ENCODE measurements at places on chromosomes 16 and 17. TPM values are rescaled to one million over a fixed set of nuclear protein-coding genes. Genes with fewer than 3 reads are reported as not detected.

- H3K27me3 ChIP-seq = no peaks in the 10 kb centered on the region
- DNase-seq = no peak
- no peak overlapping the region for H3K4me3 ChIP-seq
- H3K36me3 ChIP-seq = peaks cover 97% of the 10 kb centered on the region
Measured at GRCh38 chr16:23485257-23485614, 25.1 kb downstream of the GGA2 start.

- H3K4me3 ChIP-seq = no peak overlapping the region
- H3K36me3 ChIP-seq = peaks cover 2% of the 10 kb centered on the region
- no peaks in the 10 kb centered on the region for H3K27me3 ChIP-seq
- H3K27ac ChIP-seq = no peak overlapping the region
- DNase-seq = no peak
Measured at GRCh38 chr16:4617880-4618279, 3.2 kb upstream of the UBALD1 start.

- no peak overlapping the region for H3K27ac ChIP-seq
- H3K27me3 ChIP-seq = no peaks in the 10 kb centered on the region
- no peak for DNase-seq
- H3K4me3 ChIP-seq = no peak overlapping the region
- H3K4me1 ChIP-seq = peaks cover 40% of the 10 kb centered on the region
- H3K36me3 ChIP-seq = peaks cover 54% of the 10 kb centered on the region
Measured at GRCh38 chr16:11562411-11562810, 24.3 kb downstream of the LITAF start.

- H3K4me3 ChIP-seq = no peak overlapping the region
- H3K27ac ChIP-seq = no peak overlapping the region
- no peak for DNase-seq
- H3K27me3 ChIP-seq = no peaks in the 10 kb centered on the region
- no peaks in the 10 kb centered on the region for H3K36me3 ChIP-seq
Measured at GRCh38 chr16:72922714-72923113, 125.2 kb downstream of the ZFHX3 start.

DNA sequence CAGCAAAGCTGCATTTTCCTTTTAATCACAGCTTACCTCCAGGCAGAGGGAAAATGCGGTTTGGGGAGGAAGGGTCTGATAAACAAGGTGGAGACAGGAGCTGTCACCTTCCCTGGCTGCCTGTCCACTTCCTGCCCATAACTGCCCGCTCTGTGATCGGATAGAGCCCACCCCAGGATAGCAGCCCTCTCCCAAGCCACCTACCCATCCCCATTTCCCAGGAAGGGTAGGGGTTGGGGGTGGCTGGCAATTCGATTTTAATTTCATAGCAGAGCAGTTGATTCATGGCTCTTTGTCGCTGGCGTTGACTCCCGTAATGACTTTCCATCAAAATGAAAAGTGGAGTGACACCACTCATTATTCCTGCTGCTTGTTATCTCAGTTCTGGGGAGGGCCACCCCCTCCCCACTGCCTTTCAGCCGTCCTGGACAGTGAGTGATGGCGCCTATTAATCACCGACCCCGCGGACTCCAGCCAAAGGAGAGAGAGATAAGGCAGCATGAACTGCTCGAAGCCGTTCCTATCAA lies 11.2 kb downstream of the CDK5RAP3 start:
- no peaks in the 10 kb centered on the region for H3K27me3 ChIP-seq
- H3K27ac ChIP-seq = no peak overlapping the region
- H3K4me3 ChIP-seq = no peak overlapping the region

DNA sequence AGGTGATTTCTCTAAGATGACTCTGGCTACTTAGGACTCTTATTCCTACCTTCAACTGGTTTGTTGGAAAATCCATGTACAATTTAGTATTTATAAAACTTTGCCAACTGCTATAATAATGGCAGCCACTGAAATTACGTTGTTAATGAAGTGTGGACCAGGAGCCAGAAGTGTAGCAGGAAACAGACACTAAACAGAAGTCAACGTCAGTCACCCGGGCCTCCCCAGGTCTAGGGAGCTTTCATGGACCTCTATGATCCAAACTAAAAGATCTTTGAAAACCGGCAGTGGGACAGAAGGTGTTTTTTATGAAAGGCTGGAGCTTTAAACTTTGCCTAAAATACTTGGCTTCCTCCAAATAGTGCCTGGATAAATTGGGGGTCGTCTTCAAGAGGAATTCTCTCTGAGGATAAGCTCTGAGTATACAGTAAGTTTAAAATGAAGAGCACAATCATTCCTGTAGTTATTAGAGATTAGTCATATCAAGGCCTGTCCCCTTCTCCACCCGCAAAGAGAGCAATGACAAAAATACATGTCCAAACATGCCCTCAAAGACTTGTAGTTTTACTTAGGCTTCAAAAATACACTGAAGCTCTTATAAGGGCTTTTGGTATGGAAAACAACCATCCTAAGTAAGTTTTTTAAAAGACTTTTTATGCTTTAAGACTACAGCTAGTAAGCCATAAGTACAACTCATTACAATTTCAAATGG lies 34.6 kb downstream of the DCUN1D3 start:
- H3K36me3 ChIP-seq = peaks cover 18% of the 10 kb centered on the region
- no peak for DNase-seq
- no peaks in the 10 kb centered on the region for H3K27me3 ChIP-seq
- H3K4me3 ChIP-seq = no peak overlapping the region
- H3K27ac ChIP-seq = no peak overlapping the region

- H3K4me3 ChIP-seq = peak overlapping the region; percentile 46
- DNase-seq = peak; percentile 26
- peaks cover 26% of the 10 kb centered on the region for H3K27me3 ChIP-seq
- no peak overlapping the region for H3K27ac ChIP-seq
- peaks cover 11% of the 10 kb centered on the region for H3K4me1 ChIP-seq
Measured at GRCh38 chr16:22948603-22949368, 134.8 kb downstream of the HS3ST2 start.

DNA sequence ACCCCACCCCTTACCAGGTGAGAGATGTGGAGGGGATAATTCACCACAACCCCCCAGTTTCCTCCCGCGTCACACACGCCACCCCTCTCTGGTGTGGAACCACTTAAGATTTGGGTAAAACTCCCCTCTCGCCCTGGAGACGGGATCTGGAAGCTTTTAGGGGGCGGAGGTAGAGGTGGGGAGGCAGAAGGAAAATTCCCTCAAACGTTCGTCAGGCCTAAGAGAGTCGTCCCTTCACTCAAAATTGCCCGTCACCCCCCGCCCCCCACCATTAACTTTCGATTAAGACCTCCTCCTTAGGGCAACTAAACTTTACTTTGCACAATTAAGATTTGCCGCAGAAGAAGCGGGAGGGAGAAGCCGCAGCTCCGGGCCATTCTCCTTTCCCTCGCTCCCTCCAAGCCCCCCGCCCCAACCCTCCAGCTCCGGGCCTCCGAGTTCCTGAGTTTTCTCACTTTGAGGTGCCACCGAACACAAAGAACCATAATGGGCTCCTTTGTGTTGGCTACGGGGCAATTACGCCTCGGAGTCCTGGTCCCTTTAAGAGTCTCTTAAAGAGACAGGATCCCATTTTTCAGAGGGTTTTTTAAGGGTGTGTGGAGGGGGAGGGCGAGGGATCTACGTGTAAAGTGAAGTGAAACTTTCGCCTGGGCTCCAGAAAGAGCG lies 985 bp upstream of the FZD2 start:
- H3K27me3 ChIP-seq = peaks cover 23% of the 10 kb centered on the region
- peak; percentile 30 for DNase-seq
- H3K27ac ChIP-seq = peak overlapping the region; percentile 90
- H3K36me3 ChIP-seq = peaks cover 5% of the 10 kb centered on the region
- H3K4me3 ChIP-seq = peak overlapping the region; percentile 95

- peaks cover 42% of the 10 kb centered on the region for H3K27me3 ChIP-seq
- H3K4me3 ChIP-seq = peak overlapping the region; percentile 72
- H3K27ac ChIP-seq = no peak overlapping the region
- no peaks in the 10 kb centered on the region for H3K36me3 ChIP-seq
- H3K4me1 ChIP-seq = peaks cover 14% of the 10 kb centered on the region
- DNase-seq = no peak
Measured at GRCh38 chr16:85461814-85462713, 151.1 kb upstream of the GSE1 start.

GRCh38 chr16:15736529-15736928 lies 86.5 kb downstream of the NDE1 start:
- no peak overlapping the region for H3K27ac ChIP-seq
- H3K27me3 ChIP-seq = no peaks in the 10 kb centered on the region
- H3K4me1 ChIP-seq = no peaks in the 10 kb centered on the region
- no peak overlapping the region for H3K4me3 ChIP-seq
- DNase-seq = no peak

GRCh38 chr16:68351991-68352431 lies 41.2 kb downstream of the PRMT7 start:
- peaks cover 17% of the 10 kb centered on the region for H3K4me1 ChIP-seq
- H3K27ac ChIP-seq = no peak overlapping the region
- peaks cover 83% of the 10 kb centered on the region for H3K36me3 ChIP-seq
- no peaks in the 10 kb centered on the region for H3K27me3 ChIP-seq
- no peak for DNase-seq

DNA sequence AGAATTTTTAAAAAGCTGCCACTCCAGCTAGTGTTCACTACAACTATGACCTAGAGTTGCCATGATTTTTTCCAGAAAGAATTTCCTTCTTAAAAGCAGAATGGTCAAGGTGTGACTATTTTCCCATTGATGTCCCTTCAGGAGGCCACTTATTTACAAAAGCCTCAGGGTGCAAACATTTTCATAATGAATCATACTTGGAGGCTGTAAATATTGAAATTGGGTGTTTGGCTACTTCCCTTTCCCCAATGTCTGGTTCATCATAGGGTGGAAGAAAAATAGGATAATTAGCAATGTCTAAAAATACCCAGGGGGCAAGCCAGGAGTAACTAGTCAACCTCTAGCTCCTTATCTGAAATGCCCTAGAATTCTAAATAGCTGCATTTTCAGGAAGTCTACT lies 18.8 kb downstream of the AXIN2 start:
- H3K27me3 ChIP-seq = no peaks in the 10 kb centered on the region
- no peaks in the 10 kb centered on the region for H3K4me1 ChIP-seq
- H3K27ac ChIP-seq = no peak overlapping the region
- DNase-seq = no peak
- no peaks in the 10 kb centered on the region for H3K36me3 ChIP-seq
- H3K4me3 ChIP-seq = no peak overlapping the region

DNA sequence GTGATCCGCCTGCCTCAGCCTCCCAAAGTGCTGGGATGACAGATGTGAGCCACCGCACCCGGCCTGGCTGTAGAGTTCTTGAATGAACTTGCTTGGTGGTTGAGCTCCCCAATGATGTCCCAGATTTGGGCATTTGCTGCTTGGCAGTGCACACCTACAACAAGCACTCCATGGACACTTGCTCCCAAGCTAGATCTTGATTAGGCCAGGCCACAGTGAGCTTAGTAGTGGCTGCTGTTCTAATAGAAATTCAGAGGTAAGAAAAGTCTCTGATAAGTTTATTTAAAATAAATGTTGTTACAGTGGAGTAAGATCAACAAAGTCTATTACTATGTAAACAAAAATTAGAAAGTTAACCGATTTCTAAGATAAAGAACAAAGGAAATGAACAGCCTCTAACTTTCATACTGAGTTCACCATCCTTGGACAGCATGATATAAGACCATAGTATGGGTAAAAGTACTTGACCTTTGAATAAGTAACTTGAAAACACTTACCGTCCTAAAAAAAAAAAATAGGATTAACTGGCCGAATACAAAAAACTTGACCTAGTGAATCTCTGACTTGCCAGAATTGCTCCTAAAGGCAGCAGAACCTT lies 951 bp downstream of the TMED6 start:
- H3K36me3 ChIP-seq = peaks cover 52% of the 10 kb centered on the region
- H3K27me3 ChIP-seq = no peaks in the 10 kb centered on the region
- peaks cover 6% of the 10 kb centered on the region for H3K4me1 ChIP-seq
- no peak for DNase-seq
- no peak overlapping the region for H3K27ac ChIP-seq

DNA sequence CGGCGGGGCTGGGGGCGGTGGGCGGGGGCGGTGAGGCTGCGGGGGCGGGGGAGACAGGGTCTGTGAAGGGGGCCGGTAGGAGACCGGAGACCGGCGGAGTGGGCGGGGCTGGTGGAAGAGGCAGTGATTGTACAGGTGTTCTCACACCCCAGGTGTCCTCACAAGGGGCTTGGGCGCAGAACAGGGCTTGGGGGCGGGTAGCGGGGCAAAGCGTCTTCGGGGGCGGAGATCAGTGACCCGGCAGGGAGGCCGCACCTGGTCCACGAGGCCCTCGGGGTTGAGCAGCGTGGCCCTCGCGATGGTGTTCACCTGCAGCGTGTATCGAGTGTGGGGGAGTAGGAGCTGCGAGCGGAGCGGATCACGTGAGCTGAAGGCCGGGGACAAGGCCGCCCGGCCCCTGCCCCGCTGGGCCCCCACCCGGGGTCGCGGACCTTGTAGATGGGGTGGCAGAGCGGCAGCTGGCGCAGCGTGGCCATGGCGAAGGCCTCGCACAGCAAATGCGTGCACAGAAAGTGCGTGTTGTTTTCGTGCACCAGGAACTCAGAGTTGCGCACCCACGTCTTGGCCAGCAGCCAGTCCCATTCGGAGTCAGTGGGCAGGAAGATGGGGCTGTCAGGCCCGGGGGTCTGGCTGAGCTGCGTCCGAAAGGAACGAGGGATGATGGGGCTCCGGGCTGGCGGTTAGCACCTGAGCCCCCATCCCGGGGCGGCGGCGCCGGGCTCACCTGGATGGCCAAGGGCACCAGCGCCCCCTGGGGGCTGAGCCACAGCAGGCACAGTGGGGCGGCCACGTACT lies 8.5 kb downstream of the ALOXE3 start:
- no peaks in the 10 kb centered on the region for H3K36me3 ChIP-seq
- peak; percentile 79 for DNase-seq
- peaks cover 34% of the 10 kb centered on the region for H3K27me3 ChIP-seq

- no peak overlapping the region for H3K4me3 ChIP-seq
- DNase-seq = no peak
- no peaks in the 10 kb centered on the region for H3K27me3 ChIP-seq
Measured at GRCh38 chr16:74713325-74713724, 12.7 kb upstream of the MLKL start.

GRCh38 chr17:58184986-58185761 lies 7.4 kb upstream of the EPX start:
- peaks cover 23% of the 10 kb centered on the region for H3K4me1 ChIP-seq
- DNase-seq = no peak
- no peak overlapping the region for H3K4me3 ChIP-seq

- peaks cover 39% of the 10 kb centered on the region for H3K36me3 ChIP-seq
- peaks cover 87% of the 10 kb centered on the region for H3K4me1 ChIP-seq
- H3K27ac ChIP-seq = peak overlapping the region; percentile 90
- H3K27me3 ChIP-seq = no peaks in the 10 kb centered on the region
- no peak for DNase-seq
Measured at GRCh38 chr16:56999409-57000270, 10.3 kb downstream of the NLRC5 start.

GRCh38 chr16:58413359-58413758 lies 21.1 kb downstream of the GINS3 start:
- H3K27ac ChIP-seq = no peak overlapping the region
- no peaks in the 10 kb centered on the region for H3K27me3 ChIP-seq
- peaks cover 27% of the 10 kb centered on the region for H3K4me1 ChIP-seq
- no peak for DNase-seq

GRCh38 chr17:10130677-10131076 lies 67.7 kb downstream of the GAS7 start:
- H3K4me3 ChIP-seq = no peak overlapping the region
- peaks cover 18% of the 10 kb centered on the region for H3K4me1 ChIP-seq
- no peak overlapping the region for H3K27ac ChIP-seq
- no peaks in the 10 kb centered on the region for H3K36me3 ChIP-seq
- DNase-seq = no peak
- H3K27me3 ChIP-seq = peaks cover 5% of the 10 kb centered on the region

RUNDC3A gene
- total RNA-seq = 0.17 TPM

C17orf75 gene
- 18.1 TPM for total RNA-seq

CD7 gene
- 0.42 TPM for total RNA-seq
